ENCODE measurements at places on chromosomes 3 and 15.
A peak's percentile ranks its signal among the peaks of the same experiment; 100 is the strongest.

GRCh38 chr15:38559636-38560307 lies 4.8 kb downstream of the RASGRP1 start:
- DNase-seq, result no peak

GRCh38 chr3:23740517-23740965 lies 65.2 kb upstream of the UBE2E1 start:
- DNase-seq, result no peak

DNA sequence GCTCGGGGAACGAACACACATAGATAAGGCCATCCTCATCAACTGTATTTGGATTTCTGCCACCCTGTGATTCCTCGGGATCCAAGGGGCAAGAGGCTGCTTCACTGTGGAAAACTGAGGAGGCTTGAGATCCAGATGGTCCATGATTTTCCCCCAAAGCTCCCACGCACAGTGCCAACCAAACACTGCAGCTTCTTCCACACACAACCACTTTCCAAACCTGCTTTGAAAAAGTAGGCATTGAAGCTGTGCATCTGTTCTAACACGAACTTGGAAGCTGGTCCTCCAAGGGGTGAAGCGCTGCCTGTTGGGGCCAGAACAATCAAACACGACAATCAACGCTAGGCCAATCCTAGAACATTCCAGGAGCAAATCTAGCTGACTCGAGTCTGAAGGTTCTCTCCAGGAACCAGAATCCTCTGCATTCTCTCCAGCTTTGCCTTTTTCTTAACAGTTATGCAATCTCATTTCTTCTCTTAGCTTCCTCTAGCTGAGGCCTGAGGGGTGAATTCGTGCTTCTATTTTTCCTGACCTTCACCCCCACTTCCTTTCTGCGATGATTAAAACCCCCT lies 104.4 kb downstream of the LRRK1 start:
- DNase-seq, result no peak

DNA sequence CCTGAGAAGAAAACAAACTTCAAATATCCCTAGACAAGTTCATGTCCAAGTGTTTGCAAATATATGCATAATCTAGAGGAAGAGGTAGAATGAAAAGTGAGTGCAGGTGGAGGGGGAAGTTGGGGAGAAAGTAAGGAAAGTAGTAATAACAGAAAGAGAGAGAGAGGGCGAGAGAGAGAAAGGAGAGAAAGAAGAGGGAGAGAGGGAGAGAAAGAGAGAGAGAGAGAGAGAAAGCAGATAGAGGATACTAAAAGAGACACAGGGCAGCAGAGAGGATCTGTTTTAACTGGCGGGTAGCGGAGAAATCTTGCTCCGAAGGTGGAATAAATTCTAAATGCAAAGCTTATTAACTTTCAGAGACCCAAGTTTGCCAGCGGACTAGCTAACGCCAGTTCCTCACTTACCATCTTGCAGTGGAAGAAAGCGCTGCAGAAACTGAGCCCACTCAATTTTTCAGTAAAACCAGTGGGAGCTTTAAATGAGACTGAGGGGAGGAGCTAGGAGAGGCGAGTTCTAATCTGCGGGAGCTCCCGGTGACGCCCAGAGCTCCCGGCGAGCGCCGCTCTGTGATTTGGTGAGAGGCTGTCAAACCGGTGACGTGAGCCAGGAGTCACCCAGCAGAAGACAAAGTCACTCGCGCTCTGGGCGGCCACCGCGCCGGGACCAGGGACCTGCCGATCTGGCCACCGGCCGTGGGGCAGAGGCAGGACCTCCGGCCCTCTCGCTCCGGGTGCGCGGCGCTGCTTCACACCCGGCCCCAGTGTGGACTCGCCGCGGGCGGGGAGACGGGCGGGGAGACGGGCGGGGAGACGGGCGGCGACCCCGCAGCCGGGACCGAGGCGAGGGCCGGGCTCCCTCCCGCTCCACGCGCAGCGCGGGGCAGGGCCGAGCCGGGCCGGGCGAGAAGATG lies at the start of gene GMNC:
TSS of gene GMNC (minus strand) at position 486 of the 910 bp plus-strand sequence. CDS start at position 407, 79 bp downstream.
- no peak for DNase-seq

- no peak for DNase-seq
These were observed 210.8 kb upstream of the SEMA6D start for GRCh38 chr15:47506329-47507100.

- no peak for DNase-seq
These were observed 16.6 kb downstream of the AQP9 start for GRCh38 chr15:58154769-58155168.

DNA sequence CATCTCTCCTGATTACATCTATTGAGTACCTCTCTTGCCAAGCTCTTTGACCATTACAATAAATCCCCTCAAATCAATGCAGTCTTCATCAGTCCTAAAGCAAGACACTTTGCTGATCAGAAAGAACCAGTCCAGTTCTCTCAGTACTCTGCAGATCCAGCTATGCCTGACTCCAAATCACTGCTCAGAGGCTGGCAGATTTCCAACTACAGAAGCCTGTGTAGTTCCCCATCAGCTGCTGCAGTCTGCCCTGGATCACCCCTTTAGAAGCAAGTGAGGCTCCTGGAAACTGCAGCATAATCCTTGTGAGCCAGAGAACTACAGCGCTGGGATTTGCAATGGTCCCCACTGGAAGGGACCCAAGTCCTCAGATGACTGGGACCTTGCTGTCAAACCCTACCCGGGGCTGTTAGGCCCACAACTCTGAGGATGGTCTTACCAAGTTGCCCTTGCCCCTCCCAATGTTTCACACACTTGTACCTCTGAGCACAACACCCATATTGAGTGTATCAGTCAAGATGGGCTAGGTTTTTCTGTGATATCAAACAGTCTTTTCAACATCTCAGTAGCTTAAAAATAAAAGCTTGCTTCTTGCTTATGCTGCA lies 81.9 kb upstream of the TOPAZ1 start:
- no peak for DNase-seq

GRCh38 chr3:101676216-101676764 lies 642 bp downstream of the ZBTB11 start:
- no peak for DNase-seq

- DNase-seq, result no peak
These were observed 117.7 kb upstream of the PLCL2 start for GRCh38 chr3:16767006-16767405.

DNA sequence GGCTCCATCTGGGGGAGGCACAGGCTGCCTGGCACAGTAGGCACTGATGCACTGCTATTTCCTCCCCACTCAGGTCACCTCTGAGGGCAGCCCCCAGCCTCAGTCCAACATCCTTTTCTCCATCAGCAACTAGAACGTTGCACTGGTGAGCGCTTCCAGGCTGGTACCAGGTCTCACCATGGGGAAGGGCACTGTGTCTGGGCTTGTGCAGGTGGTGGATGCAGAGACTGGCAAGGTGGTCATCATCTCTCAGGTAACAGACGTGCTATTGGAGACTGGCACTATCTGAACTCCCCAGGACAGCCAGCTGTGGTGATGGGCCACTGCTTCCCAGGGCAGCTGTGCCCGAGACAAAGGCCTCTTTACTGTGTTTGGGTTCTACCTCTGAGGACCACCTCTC lies 8.3 kb upstream of the TXNRD3 start:
- no peak for DNase-seq

GRCh38 chr3:167941234-167941995 lies 154.3 kb downstream of the GOLIM4 start:
- no peak for DNase-seq

GRCh38 chr3:184812662-184813042 lies 686 bp downstream of the VPS8 start:
- no peak for DNase-seq

DNA sequence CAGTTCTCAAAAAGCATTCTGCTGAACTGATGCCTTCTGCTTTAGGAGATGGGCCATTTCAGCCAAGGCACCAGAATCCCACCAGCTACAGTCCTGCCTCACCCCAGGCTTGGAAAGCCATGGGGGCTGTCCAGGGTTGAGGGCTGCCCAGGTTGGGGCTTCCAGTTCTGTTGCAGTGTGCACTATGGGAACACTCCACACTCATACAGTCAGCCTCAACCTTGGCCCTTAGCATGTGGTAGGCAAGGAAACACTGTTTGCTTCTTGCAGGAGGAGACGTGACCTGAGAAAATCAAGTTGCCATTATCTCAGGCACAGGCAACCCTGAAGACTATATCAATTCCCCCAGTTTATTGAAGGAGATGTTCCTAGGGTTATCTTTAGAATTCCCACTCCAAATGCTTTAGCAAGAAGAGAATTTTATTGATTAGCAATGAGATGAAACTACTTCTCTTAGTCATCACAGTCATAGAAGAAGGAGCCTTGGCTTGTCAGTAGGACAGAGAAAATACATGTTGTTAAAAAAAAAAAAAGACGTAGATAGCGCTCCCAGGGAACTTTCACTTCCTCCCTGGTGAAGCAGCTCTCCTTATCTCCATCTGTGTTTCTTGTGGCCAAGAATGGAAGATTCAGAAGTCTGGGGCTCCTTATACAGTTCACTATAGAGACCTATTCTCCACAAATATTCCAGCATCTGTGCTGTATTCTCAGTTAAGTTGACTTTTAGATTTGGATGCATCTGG lies 38.3 kb upstream of the IL12A start:
- DNase-seq, result no peak

DNA sequence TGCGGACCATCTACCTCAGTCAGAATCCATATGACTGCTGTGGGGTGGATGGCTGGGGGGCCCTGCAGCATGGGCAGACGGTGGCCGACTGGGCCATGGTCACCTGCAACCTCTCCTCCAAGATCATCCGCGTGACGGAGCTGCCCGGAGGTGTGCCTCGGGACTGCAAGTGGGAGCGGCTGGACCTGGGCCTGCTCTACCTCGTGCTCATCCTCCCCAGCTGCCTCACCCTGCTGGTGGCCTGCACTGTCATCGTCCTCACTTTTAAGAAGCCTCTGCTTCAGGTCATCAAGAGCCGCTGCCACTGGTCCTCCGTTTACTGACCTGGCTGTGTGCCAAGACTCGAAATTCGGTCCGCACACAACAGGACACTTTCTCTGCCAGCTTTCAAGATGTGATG lies 21.9 kb downstream of the NRROS start:
- no peak for DNase-seq

- no peak for DNase-seq
These were observed 40.0 kb upstream of the PLCL2 start for GRCh38 chr3:16844791-16845190.

- DNase-seq, result no peak
These were observed 275.4 kb downstream of the TIGIT start for GRCh38 chr3:114569186-114569585.

DNA sequence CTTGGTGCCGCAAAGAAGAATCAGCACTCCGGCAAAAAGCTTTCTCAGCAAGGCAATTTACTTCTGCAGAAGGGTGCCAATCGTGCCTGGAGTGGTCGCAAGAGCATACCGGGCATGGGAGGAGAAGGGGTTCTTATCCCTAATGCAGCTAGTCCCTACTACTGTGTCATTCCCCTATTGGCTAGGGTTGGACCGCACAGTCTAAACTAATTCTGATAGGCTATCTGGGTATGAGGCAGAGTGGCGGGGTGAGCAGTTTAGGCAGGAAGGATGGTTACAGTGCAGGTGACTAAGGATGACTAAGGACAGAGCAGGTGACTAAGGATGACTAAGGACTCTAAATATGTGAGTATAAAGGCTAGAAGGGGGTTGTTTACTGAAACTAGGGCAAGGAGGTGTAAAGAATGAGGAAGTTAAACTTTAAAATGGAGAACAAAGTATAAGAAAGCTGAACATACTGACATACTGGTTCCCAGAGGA lies 52.9 kb downstream of the PGBD4 start:
- no peak for DNase-seq

GRCh38 chr3:61181874-61182273 lies 69.4 kb downstream of the FHIT start:
- no peak for DNase-seq

DNA sequence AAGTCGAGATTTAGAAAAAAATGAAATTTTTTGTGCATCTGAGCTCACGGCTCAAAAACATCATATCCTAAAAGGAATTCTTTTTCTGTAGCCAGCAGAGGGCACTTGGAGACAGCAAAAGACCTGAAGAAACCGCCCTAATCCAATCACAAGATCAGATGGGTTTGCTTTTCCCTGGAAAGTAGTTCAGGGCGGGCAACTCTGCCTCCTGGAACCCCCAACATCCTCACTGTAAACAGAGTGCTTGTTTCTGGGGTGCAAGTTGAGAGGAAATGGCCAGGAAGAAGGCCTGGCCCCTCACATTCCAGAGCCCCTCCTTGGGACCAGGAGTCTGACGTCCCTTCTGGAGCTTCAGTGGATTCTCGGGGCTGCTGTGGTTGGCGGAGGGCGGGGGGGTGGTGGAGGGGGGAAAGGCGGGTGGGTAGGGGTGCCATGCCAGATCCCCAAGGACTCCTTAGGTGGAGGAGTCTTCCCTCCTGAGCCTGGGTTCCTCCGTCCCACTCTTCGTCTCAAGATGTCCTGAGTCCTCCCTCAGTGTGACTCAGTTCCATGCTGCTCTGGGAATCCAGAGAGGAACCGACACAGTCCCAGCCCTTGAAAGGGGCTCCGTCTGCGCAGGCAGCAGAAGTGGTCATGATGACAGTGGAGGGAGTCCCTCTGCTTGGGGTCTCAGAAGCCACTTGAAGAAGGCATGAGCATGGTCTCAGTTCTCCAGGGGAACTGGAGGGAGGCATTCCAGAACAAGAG lies 35.9 kb downstream of the CCK start:
- DNase-seq, result no peak

DNA sequence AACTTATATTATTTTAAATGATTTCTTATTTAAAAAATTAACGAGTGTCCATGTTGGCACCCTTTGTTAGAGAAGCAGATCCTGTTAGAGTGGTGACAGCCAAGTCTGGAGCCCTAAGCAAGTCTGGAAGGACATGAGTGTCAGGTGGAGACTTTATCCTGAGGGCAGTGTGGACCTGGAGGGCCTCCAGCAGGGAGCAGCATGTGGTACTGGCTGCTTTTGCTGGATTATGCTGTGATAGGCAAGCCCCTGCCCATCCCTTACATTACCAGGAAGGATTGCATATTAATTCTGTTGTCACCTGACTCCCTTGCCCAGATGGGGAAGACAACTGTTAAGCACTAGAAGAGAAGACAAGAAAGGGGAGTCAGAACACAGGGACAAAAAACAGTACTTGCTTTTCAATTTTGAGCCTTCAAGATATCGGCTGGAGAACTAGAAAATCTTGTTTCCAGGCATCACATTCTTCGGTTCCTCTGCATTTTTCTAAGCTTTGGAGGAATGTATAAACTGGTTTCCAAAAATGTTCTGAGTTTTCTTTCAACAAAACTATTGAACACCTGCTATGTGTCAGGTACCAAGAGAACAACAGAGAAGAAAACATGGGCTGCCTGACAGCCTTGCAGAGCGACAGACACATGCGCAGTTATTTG lies 22.7 kb downstream of the ZNF860 start:
- DNase-seq, result no peak

GRCh38 chr15:78077053-78077870 lies at the start of gene TBC1D2B:
Gene TBC1D2B, minus strand, starts transcription at chr15:78077711. Its CDS starts 59 bp downstream, at chr15:78077652.
- DNase-seq, result peak; percentile 33

- DNase-seq, result no peak
These were observed 98.7 kb upstream of the BFSP2 start for GRCh38 chr3:133301194-133301593.

- DNase-seq, result no peak
These were observed 89.5 kb upstream of the CHD2 start for GRCh38 chr15:92810418-92811138.

GRCh38 chr3:13242364-13242737 lies 169.1 kb upstream of the IQSEC1 start:
- DNase-seq, result no peak

- no peak for DNase-seq
These were observed 6.2 kb downstream of the SLC33A1 start for GRCh38 chr3:155847993-155848392.
